ENCODE measurements at places on chromosomes 5 and 9.

GRCh38 chr5:136058039-136058971, 29.5 kb downstream of the TGFBI start:
- peak; percentile 66 for DNase-seq

DNA sequence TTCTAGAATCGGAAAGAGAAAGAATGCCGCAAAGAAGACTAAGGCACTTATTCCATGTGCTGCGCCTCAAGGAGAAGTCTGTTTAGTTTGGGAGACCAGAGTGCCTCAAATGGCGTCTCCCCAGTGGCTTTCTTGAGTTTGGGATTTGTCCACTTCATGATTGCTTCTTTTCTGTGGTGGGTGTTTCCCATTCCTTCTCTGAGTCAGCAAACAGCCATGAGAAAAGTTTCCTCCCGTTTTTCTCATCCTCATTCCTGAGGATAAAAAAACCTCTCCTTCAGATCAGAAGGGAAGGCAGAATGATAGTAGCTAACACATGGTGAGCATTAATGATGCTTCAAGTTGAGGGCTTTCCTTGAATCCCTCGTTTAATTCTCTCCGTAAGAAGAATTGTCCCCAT, 275.9 kb upstream of the WWC1 start:
- no peak for DNase-seq

DNA sequence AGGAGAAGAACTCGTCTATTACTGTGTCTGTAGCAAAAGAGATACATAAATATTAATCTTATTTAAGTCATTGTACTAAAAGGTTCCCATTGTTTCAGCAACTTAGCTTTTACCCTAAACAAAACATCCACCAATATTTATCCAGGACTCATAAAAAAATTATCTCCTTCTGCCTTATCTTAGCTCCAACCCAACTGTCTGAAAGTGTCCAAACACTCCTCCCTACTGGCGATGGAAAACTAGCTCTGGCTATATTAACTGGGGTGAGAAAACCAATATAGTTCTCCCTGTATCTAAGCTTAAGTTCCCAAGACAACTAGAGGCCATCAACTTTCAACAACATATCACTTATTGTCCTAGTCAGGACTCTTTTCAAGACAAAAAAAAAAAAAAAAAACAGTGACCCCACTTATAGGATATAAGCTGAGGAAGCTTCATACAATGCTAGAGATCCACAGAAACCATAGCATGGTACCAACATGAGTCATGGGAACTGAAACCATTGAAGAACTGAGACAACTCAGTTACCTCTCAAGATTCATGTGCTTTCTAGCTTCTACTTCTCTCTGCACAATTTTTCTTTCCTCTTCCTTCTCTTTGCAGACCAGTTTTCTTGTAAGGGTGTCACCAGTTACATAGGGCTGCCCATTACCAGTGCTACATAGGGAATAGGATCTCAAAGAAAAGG, 150.7 kb upstream of the RASA1 start:
- DNase-seq, result no peak

GRCh38 chr5:129547137-129547536, 87.0 kb downstream of the ADAMTS19 start:
- no peak for DNase-seq

DNA sequence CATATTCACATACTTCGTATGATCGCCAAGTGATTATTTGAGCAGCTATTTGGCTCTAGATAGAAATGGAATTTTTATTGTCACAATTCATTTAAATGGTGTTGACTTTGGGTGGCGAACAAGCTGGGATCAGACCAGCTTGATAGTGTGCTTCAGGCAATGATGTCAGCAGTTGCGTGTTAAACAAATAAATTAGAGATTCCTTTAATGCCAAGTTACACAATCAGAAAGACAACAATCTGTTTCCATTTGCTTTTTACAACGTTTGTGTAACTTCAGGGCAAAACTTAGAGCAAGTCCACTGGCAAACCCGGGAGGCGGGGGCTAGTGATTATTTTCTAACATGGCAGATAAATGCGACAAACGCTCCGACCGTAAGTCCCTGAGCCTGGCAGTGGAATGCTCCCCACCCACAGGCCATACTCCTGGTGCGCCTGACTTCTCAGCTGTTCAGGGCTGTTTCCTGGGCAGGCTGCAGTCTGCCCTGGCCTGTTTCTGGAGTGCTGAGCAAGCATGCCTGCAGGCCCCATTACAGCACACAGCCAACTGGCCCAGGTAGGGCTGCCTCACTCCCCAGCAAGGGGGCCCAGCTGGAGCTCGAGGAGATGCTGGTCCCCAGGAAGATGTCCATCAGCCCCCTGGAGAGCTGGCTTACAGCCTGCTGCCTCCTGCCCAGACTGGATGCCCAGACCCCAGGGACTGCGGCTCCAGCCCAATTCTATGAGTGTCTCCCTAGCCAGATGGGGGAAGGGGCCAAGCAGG, 88.7 kb downstream of the BASP1 start:
- peak; percentile 60 for DNase-seq

- no peak for DNase-seq
Observed at GRCh38 chr9:22452415-22453010, 5.9 kb downstream of the DMRTA1 start.

GRCh38 chr9:132049900-132050299, 29.8 kb downstream of the MED27 start:
- no peak for DNase-seq

DNA sequence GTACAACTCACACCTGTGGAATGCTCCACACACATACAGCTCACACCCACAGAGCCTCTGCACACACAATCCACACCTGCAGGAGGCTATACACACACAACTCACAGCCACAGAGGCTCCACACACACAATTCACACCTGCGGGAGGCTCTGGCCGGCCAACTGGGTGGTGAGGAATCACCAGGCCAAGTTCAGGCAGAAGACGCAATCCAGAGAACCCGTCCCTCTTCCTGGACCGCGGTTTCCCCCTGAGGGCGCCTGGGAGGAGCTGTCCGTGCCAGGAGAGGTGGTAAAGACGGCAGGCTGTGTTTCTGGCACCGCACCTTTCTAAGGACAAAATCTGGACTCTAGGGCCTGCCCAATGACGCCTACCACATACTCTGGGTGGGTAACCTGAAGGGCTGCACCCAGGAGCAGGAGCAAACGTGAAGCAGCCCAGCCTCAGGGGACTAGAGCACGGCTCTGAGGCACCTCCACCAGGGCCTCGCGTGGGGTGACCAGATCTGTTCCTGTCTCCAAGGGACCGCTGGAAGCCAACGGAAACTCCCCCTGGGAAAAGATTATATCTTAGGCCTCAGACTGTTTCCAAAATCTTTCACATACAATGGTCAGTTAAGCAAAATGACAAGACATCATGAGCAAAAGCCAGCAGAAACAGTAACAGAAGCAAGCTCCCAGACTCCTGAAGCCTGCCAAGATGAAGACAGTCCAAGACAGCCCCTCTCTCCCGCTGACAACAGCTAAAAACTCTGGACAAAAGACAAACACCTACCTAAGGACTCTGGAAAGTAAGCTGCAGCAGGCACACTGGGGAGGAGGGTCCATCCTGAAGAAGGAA, 16.9 kb downstream of the CAMSAP1 start:
- no peak for DNase-seq

- no peak for DNase-seq
Observed at GRCh38 chr9:14354201-14354600, 40.3 kb upstream of the NFIB start.

- no peak for DNase-seq
Observed at GRCh38 chr9:11551106-11551505, 938.3 kb upstream of the PTPRD start.

DNA sequence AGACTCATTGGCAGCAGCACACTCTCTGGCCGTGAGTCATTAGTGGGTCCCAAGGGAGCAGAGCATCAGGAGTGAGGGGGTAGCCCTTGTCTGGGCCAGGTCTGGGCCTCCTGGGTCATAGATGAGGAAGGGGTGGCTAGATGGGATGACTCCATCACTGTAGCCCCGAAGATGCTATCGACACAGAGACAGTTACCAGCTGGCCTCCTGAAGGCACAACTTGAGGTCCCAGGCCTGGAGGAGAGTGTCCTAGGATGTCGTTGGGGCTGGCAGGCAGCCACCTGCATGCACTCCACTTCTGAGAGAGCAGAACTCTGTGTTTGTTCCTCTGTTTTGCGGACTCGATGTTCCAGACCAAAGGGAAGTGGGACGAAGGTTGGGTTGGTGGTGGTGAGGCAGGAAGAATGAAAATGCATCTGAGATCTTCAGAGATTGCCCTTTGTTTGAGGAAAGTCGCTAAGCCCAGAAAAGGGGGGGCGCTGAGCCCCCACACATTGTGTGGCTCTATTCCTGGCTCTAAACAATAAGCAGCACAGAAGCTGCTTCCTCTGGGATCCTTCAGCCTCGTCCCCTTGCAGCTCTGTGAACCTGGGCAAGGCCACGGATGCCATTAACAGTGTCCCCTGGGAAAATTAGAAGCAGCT, 4.7 kb downstream of the BTNL9 start:
- DNase-seq, result no peak

DNA sequence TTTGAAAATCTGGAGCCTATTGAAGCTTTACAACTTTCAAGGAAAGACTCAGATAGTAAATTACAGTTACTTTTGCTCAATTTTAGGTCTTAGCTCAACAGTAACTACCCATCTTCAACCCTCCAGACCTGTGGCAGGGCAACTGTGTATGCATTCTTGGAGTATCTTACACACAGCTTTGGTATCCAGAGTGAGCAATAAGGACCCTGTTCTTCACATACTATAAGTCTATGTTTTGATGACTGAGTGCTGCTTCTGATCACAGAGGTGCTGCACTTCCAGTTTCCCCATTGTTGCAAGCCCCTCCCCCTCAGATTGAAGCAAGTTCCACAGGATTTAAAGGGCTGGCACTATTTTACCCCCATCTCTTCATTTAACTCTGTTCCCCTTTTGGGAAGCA, 737.4 kb upstream of the GRAMD2B start:
- DNase-seq, result no peak

DNA sequence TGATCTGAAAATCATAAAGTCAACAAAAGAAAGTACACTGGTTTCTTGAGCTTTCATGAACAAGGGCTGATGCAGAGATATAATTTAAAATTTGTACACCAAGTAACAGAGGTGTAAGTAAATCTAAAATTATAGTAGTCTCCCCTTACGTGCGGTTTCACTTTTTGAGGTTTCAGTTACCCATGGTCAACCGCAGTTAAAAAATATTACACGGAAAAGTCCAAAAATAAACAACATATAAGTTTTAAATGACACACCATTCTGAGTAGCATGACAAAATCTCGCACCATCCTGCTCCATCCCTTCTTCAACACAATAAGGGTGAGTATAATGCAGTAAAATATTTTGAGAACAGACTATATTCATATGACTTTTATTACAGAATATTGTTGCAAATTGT, 54.4 kb downstream of the AUH start:
- no peak for DNase-seq

GRCh38 chr9:83167126-83167525, 104.2 kb upstream of the RASEF start:
- no peak for DNase-seq

GRCh38 chr9:88587885-88588649, 53.1 kb downstream of the NXNL2 start:
- no peak for DNase-seq

DNA sequence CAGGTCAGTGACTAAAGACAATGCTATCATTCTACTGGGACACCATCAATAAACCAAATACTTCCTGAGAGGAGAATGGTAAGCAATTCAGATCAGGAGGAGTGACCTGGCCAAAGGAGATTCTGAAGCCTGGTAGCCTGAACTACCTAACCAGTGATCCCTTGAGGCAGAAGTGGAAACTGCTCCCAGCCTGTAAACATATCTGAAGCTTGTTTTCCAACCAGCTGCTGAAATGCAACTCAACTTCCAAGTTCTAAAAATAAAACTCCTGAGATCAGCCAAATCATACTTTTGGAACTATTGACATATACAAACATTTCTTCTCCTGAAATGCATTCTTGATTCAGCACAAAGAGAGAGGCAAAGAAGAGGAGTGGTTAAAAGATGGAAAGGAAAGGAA, 204.1 kb downstream of the EBF1 start:
- DNase-seq, result no peak

- DNase-seq, result peak; percentile 26
Observed at GRCh38 chr5:56615361-56616153, 199.8 kb upstream of the MAP3K1 start.

DNA sequence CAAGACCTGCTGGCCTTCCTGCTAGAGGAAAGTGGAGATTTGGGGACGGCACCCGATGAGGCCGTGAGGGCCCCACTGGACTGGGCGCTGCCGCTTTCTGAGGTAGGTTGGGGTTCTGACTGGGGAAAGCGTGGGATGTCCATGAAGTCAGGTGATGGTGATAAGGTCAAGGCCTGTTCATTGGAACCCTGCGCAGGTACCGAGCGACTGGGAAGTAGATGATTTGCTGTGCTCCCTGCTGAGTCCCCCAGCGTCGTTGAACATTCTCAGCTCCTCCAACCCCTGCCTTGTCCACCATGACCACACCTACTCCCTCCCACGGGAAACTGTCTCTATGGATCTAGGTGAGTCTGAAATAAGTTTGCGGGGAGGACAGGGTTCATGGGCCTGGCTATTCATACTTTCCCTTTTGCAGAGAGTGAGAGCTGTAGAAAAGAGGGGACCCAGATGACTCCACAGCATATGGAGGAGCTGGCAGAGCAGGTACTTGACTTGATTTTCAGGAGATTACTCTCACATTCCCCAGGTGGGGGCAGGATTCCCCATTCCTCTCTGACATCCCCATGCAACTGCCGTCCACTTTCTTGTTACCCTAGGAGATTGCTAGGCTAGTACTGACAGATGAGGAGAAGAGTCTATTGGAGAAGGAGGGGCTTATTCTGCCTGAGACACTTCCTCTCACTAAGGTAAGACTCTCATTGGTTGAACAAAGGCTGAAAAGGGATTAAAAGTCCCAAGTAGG, 505 bp downstream of the CREB3 start:
- DNase-seq, result no peak

GRCh38 chr9:101092922-101093321, 64.4 kb downstream of the PLPPR1 start:
- DNase-seq, result no peak

- DNase-seq, result no peak
Observed at GRCh38 chr9:133758228-133758627, 20.1 kb upstream of the SARDH start.

GRCh38 chr9:16813838-16814237, 56.6 kb downstream of the BNC2 start:
- no peak for DNase-seq

- DNase-seq, result no peak
Observed at GRCh38 chr5:40575921-40576320, 103.8 kb upstream of the PTGER4 start.

- DNase-seq, result no peak
Observed at GRCh38 chr9:114051281-114051680, 26.8 kb downstream of the AMBP start.

DNA sequence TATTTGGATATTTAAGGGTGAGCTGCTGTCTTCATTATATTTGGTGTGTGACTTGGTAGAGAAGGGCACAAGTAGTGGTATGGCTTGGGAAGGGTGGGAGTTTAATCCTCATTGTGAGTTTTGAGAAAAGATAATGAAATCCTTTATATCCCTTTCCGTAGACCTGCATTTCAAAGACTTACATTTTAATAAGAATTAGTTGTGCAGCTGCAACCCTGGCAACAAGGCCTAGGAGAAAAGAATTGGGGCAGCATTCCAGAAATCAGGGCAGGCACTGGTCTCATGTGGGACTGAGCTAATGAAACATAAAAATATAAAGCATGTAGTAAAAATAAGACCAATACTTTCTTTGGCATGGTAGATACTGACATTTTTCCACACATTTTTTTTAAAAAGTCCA, 60.5 kb downstream of the CDC42SE2 start:
- DNase-seq, result no peak
